Left renal pelvis (tissue), 4 donors: ENCODE measurements at places on chromosomes 3 and 15. TPM values are rescaled to one million over a fixed set of nuclear protein-coding genes. Genes with fewer than 3 reads are reported as not detected.

DNA sequence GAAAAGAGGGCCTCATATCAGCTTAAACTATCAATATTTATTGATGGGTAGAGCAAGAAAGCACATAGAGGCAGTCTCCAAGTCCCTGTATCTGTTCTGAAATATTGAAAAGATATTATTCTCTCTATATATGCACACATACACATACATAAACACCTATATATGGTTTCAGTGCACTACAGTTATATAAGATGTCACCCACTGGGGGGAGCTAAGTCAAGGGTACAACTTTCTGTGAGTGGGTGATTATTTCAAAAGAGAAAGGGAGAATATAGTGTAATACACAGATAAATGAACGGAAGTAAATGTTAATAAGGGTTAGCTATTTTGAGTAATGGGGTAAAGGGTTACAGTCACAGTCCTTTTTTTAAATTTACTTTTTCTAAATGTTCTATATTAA lies 8.8 kb downstream of the SNTN start:
- no peak for DNase-seq

DNA sequence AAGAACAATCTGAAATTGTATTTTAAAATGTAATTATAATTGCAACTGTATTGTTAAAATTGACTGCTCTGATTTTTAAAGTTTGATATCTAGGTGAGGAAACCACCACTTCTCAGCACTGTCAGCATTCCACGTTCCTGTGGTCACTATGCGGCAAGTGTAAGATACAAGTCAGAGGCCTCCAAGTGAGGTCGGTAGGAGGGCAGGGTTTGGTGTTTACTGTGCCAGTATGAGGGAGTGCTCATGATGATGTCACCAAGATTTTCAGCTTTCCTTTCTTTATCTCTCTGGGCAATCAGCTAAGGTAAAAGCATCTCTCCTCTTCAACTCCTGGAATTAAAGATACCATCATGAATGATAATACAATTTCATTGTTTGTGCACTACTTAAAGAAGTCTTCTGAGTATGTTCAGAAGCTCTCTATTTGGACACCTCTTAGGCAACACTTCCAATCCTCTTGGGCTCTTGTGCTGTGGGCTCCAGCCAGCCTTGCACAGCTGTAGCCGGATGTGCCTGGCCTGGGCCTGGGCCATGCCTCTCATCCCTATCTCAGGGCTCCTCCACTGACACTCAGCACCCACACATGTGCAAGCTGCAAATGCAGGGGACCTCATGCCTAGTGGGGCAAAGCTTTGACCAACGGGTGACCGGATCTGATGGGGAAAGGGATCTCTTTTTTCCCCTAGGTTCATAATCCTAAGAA lies 42.9 kb downstream of the CCR3 start:
- DNase-seq: no peak

GRCh38 chr3:36710606-36711005 lies 53.7 kb downstream of the DCLK3 start:
- no peak for DNase-seq

GRCh38 chr3:127777332-127777731 lies 45.0 kb downstream of the MGLL start:
- no peak for DNase-seq

DNA sequence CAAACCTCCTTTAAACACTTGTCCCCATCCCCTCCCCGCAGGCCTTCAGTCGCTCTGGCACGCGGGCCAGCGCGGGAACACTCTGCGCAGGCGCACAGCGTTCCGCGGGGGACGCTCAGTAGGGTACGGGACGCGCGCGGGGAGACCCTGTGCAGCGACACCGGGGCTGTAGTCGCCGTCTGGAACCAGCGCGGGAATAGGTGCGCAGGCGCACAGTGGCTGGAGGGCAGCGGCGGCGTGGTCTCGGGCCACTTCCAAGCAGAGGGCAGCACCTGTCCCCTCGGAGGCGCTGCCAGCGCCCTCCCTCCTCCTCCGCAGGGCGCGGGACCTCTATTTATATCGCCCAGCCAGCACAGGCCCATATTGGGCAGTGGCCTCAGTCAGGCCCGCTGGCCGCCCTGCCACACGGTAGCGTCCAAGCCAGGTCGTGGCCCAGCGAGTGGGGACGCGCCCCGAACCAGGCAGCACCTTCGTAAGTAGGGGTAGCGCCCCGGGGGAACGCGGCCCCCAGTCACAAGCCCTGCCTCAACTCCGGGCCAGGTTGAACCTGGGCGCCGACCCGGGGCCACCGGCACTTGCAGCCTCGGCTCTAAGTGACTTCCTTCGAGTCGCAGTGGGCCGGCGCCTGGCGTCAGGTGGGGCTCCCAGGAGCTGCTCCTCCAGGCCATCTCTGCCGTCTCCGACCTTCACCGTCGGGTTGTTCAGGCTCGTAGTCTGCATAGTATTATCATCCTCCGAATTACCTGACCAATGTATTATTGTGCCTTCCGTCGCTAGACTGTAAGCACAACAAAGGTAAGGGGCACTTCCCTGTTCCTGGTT lies at the start of gene KBTBD12:
Gene KBTBD12, plus strand, starts transcription at position 118 of the 822 bp plus-strand sequence. CDS start 7,830 bp downstream, outside the sequence.
- no peak for DNase-seq

The LRRC2 gene
- polyA plus RNA-seq: 2.4 TPM

DNA sequence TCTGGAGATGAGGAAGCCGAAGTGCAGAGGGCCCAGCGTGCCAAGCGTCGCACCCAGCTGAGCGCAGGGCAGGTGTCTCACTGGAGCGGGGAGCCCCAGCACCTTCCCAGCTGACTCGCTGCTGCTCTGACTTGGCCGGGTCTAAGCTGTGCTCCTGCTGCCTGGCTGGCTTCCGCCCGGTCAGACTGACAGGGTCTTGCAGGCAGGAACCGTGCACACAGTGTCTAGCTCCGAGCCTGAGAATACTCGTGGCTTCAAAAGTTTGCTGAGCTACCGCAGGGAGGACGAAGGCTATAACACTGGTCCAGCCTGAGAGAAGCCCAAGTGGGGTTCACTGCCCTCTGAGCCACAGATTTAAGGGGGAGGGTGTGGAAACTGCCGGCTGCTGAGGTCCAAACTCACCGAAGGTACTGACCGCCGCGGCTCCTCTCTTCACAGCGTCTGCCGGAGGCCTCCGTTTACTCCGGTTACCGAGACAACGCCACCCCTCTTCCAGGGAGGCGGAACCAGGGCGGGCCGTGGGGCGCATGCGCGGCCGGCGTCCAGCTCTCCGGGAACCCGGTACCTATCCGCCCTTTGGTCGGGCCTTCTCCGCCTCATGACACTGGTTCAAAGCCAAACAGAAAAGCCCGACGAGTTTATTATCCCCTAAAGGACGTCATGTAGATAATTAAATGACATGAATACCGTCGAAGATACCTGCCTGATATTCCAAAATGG lies at the start of gene CFAP44:
Gene CFAP44, minus strand, starts transcription at position 443 of the 720 bp plus-strand sequence. CDS start 7,829 bp downstream, outside the sequence.
- peak; percentile 53 for DNase-seq

The GATM gene
- 256 TPM for polyA plus RNA-seq

- DNase-seq: no peak
Measured at GRCh38 chr15:38872732-38873131, 308.1 kb upstream of the RASGRP1 start.

DNA sequence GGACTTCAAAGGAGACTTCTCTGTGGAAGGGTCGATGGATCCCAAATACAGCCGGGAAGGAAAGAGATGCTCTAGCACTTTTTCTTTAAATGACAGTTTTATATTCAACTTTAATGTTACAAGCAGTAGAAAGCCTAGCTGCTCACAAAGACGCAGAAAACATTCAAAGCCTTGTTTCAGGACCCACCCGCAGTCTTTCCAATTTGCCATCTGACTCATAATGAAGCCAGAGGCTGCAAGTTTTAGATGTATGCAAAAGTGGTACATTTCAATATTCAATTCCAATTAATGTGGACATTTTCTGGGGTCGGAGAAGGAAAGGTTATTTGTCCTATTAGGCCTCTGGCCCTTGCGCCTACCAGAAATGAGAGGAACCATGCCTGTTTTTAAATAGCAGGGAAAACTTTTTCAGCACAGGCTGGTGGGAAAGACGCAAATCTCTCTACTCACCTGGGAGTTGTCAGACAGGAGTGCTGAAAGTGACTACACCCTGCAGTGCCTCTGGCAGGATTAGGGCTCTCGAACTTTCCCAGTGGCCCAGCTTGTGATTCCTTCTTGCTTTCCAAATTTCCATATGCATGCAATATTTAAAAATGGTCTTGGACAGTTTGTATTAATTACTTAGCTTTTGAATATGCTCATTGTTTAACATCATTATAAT lies 117.4 kb upstream of the MBNL1 start:
- DNase-seq: no peak

GRCh38 chr3:45120359-45121158 lies 25.6 kb downstream of the CDCP1 start:
- no peak for DNase-seq

GRCh38 chr3:51670823-51671733 lies at the start of gene TEX264:
TEX264 (plus strand) TSS chr3:51671252; CDS start chr3:51674305, 3,053 bp downstream.
- no peak for DNase-seq

GRCh38 chr3:147411238-147411814 lies 2.2 kb downstream of the ZIC1 start:
- DNase-seq: no peak

The CPNE9 gene
- polyA plus RNA-seq: not detected

DNA sequence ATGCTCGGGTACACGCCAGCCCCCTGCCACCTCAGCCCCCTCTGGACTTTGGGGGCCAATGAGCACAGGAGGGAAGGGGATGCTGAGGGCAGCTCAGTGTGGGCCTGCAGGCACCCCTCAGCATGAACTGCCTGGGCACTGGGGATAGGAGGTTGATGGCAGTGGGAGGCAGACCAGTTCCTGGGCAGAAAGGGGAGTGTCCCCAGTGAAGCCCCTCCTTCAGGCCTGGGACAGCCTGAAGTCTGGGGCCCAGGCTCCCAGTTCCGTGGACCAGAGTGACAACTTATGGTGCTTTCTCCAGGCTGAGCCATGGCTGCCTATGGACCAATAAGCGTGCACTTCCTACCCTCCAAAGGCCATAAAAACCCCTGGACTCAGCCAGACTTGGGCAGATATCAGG lies 63.3 kb upstream of the IMPG2 start:
- no peak for DNase-seq

GRCh38 chr3:69012100-69012799 lies 1.2 kb downstream of the EOGT start:
- peak; percentile 29 for DNase-seq

- DNase-seq: no peak
Measured at GRCh38 chr15:31774045-31774444, 256.3 kb upstream of the CHRNA7 start.

- DNase-seq: no peak
Measured at GRCh38 chr3:150285601-150286000, 122.5 kb upstream of the TSC22D2 start.

- no peak for DNase-seq
Measured at GRCh38 chr3:66259566-66260255, 38.9 kb downstream of the SLC25A26 start.

DNA sequence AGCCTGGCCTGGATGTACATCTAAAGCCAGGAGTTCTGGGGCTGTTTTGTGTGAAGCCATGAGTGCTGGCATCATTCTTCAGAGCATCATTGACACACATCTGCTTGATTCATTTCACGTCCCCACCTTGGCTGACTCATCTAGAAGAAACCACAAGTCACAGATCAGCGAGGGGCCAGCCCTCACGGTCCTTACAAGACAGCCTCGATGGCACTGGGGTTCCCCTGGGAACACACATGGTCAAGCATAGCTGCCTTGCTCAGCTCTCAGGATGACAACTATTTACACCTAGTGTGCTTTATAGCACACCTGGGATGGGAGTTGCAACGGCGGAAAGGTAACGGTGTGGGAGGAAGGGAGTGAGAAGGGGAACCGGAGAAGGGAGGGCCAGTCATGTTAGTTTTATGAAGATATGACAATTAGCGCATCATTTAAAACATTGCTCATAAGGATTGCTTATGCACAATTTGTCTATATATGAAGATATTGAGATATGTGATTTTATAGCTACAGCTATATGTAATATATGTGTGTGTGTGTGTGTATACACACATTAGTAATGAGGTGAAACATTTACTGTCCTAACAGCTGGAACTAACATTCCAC lies 227.1 kb downstream of the RPLP1 start:
- no peak for DNase-seq

- no peak for DNase-seq
Measured at GRCh38 chr3:13393427-13394360, 26.4 kb downstream of the NUP210 start.

The C3orf85 gene
- polyA plus RNA-seq: 0.27 TPM

The RPUSD3 gene
- polyA plus RNA-seq: 20.4 TPM

- no peak for DNase-seq
Measured at GRCh38 chr3:156997351-156997750, 162.6 kb downstream of the CCNL1 start.

DNA sequence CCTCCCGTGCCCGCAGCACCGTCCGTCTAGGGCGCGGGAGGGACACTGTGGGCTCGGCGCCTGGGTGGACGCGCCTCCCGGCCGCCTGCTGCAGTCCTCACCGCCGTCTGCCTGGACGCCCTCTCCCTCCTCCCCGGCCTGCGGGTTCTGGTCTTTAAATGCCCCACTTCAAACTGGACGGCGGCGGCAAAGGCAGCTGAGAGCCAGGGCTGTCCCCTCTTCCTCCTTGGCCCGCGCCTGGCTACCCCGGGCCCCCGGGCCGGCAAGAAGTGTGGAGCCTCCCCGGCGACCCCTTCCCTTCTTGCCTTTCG lies 426 bp downstream of the CBLB start:
- no peak for DNase-seq

The CCDC80 gene
- polyA plus RNA-seq: 729 TPM

DNA sequence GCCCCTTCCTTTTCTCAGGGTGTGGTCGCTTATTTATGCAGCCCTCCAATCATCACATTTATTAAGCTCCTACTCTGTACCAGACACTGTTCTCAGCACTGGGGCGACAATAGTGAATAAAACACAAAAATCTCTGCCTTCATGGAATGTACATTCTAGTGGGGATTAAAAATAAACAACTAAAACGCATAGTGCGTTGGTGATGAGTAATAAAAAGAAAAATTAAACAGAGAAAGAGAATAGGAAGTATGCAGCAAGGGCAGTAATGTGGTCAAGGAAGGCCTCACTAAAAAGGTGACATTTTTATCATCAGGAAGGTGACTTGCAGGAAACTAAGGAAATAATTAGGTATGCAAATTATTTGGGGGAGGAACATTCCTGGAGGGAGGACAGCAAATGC lies 5.1 kb downstream of the SLC51B start:
- DNase-seq: no peak

The GREM1 gene
- polyA plus RNA-seq: 0.60 TPM

DNA sequence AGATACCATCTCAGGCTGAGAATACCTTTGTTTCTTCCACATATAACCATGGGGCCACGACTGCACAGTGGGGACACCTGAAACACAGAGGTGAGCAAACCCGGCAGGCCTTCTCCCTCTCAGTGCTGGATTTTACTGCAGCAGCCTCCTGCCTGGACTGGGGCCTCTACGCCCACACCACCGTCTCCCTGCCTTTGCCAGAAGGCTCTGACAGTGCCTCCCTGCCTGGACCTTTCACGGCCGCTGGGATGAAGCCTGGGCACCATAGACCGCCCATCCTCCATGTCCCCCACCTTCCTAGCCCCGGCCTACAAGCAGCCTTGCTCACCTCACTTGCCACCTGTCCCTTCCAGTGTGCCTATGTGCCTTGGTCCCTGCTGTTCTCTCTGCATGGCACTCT lies 214.3 kb downstream of the NFKBIZ start:
- DNase-seq: no peak

The KLHL40 gene
- not detected for polyA plus RNA-seq

GRCh38 chr3:193842029-193842798 lies 249.2 kb downstream of the OPA1 start:
- DNase-seq: no peak
